ENCODE measurements at places on chromosomes 3 and 15.

GRCh38 chr3:190155752-190156151 lies 35.1 kb upstream of the P3H2 start:
- DNase-seq: no peak

- DNase-seq: no peak
Measured at GRCh38 chr15:81981908-81982307, 63.9 kb downstream of the MEX3B start.

DNA sequence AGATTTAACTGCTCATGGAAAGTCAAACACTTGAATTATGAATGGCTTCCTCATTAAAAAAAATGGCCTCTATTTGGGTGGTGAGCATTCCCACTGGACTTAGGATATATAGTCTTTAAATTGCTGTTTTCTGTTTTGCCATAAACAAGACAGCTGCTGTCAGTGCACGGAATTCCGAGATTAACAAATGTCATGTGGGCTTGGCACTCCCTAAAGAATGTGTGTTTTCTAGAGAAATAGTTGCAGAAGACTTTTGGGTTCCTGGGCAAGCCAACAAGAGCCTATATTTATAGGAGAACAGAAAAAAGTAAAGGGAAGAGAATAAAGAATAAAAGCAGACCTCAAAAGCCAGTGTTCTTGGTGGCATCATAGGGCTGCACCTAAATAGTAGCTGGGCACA lies 13.6 kb upstream of the TFG start:
- DNase-seq: no peak

DNA sequence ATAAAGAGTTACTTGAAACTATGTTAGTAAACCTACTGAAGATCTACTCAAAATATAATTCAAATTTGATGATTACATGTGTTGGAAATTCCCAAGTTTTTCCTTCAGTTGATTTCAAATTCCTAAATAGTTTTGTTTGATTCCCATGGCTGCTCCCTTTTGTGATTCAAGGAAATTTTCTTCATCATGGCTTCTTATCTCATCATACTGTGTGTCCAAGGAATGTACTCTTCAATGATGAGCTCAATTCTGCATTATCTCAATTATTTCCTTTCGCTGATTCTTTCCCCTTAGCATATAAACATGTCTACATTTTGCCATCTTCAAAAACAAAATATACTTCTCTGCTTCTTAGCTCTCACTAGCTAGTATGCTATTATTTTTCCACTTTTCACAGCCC lies 460.4 kb upstream of the NAALADL2 start:
- no peak for DNase-seq

DNA sequence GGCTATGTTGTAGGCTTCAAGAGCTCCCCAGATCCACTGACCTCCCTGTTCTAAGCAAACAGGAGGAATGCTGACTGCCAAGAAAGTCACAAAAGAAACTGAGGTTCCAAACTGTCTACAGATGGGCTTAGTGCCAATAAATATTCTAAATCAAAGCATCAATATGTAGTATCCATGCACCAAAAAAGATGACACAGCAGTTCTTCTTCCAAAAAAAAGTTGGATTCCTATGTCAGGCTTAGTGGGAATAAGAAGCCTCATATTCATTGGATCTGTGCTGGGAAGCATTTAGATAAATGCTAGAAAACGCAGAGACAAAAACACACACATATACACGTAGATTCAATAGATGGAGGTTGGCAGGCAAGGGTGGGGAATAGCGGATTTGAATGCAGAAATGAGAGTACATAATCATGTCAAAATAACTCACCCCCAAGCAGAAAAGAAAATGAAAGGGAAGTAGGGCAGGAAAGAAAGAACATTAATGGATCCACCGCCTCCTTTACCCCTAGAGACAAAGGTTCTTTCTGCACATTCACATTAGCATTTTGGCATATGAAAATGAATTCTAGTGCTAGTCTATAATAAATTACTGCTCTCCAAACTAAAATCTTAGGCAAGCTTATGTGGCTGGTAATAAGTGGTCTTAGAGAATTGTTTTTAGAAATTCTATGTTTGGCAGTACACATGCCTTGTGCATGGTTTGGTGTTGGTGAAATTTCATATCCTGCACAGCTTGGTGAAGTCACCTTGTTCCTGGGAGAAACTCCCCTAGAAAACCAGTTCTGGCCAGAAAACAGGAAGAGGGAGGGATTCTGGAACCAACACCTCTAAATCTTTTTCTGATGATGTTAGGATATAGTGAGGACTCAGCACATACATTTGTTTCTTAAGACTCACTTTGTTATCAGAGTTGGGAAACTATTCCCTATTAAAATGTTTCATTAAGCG lies 283.4 kb downstream of the LSAMP start:
- DNase-seq: no peak

GRCh38 chr15:74384881-74385643 lies 17.6 kb upstream of the CYP11A1 start:
- peak; percentile 64 for DNase-seq

DNA sequence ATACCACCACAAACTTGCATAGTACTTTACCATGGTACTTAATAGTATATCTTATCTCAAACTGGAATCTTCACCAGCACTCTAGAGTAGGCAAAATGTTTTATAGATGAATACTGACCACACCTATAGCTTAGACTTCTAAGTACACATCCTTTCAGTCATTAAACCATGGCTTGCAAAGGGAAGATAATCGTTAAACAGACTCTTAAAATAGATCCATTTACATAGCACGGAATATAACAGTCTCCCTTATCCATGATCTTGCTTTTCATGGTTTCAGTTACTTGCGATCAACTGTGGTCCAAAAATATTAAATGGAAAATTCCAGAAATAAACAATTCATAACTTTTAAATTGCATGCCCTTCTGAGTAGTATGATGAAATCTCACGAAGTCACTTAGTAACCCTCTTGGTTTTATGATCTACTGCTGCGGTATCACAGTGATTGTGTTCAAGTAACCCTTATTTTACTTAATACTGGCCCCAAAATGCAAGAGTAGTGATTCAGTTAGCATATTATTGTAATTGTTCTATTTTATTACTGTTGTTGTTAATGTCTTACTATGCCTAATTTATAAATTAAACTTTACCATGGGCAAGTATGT lies 111.4 kb downstream of the HERC1 start:
- DNase-seq: no peak

- peak; percentile 15 for DNase-seq
Measured at GRCh38 chr15:79091204-79091867, 756 bp upstream of the RASGRF1 start.

DNA sequence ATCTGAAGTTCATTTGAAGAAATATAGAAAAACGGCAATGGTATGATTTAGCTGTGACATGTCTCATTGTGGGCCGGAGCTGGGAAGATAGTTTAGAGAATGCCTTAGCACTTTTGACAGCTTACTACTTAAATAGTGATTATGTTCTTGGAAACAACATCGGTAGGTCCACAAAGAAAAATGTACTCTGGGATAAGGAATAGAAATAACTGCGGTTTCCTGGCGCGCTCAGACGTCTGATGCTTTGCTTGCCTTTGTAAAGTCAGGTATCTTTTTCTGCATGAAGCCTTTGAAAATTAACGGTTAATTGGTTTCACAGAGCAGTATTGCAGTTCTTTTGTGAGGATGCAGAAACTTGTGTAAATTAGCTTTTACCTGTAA lies 1.4 kb downstream of the USP3 start:
- no peak for DNase-seq

- no peak for DNase-seq
Measured at GRCh38 chr3:81622395-81622794, 139.1 kb downstream of the GBE1 start.

GRCh38 chr15:96093063-96093462 lies 237.4 kb upstream of the NR2F2 start:
- DNase-seq: no peak

DNA sequence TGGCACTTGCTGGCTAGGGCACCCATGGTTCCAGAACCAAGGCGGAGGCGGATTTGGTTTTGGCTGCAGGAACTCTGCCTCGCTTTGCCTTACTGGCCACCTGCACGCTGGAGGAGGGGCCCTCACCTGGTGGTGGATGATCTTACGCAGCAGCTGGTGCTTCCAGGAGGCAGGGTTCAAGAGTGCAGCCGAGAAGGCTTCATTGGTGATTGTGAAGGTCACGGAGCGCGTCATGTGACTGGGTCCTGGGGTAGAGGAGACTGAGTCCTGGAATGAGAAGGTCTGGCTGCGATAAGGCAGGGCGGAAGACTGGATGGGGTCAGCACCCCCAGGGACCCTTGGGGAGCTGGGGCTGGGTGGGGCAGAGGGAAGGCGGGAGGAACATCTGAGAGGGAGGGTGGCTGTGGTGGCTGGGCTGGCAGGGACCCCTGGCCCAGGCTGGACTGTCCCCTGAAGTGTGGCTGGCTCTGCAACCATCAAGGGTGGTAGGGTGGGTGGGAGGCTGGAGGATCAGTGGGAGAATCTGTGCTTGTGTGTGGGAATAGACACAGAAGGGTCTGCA lies 25.8 kb upstream of the GOLGA6C start:
- DNase-seq: no peak

DNA sequence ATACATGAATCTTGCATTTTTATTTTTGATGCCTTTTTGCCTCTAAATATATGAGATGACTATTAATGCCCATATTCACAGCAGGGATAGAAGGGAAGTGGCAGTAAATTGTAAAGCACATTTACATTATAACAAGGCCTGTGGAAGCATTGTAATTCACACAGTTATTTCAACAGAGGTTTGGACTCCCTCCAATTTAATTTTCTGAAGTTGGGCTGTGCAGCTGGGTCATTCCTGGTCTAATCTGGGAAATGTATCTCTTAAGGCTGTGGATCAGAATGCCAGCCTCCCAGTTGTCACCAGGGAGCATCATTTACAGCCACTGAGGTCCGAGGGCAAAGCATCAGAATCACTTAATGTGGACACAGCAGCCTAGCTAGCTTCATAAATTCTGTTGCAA lies 434.5 kb downstream of the MFSD1 start:
- no peak for DNase-seq

- peak; percentile 56 for DNase-seq
Measured at GRCh38 chr3:197801891-197802778, 11.1 kb downstream of the LRCH3 start.

- peak; percentile 80 for DNase-seq
Measured at GRCh38 chr15:88894819-88895767, at the start of gene HAPLN3. Gene HAPLN3 (minus strand): TSS chr15:88895544. CDS start chr15:88887298, 8,246 bp downstream.

DNA sequence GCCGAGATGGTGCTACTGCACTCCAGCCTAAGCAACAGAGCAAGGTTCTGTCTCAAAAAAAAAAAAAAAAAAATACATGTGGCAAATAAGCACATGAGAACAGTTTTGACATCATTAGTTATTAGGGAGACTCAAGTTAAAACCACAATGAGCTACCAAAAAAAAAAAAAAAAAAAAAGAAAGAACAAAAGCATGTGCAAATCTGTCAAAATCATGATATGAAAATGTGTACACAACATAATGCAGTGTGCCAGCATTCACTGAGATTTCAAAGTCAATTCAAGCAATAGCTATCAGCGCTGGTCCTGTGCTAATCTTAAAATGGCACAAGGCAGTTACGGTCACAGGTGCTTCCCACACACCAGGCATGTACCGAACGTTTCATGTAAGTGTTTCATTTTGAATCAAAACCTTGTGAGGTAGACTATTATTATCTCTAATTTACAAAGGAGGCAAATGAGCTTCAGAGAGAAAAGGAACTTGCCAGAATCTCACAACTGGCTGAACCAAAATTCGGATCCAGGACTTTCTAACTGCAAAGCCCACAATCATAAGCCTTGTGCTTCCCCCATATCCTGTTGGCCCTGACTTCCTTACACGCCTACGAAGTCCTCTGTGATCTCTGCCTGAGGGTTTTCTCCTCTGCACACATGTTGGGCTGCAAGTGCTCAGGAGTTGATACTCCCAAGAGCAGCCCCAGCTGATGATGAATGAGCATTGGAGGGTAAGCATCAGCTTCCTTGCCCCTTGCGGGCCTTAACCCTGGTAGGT lies 200.1 kb upstream of the PROK2 start:
- DNase-seq: no peak

GRCh38 chr15:99146661-99147060 lies 41.8 kb downstream of the SYNM start:
- DNase-seq: no peak

- no peak for DNase-seq
Measured at GRCh38 chr3:11713171-11713570, 69.5 kb upstream of the VGLL4 start.

- DNase-seq: no peak
Measured at GRCh38 chr15:59965741-59966140, 38.4 kb upstream of the FOXB1 start.

DNA sequence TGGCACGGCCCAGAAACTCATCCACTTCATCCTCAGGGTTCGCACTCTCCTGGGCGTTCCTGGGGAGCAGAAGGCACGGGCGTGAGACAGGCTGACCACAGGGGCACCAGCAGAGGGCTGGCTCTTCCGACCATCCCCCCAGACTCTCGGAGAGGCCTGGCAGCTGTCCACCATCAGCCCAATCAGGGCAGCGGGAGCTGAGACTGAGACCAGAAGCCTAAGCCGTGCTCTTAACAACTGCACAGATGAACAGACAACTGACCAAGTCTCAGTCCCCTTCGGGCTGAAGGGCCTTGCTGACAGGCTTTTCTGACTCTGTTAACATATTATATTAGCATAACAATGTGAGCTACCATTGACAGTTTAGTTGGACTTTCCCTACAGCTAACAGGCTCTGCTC lies 118.0 kb downstream of the SEC22A start:
- DNase-seq: no peak

- DNase-seq: no peak
Measured at GRCh38 chr3:10283638-10284037, 9.1 kb downstream of the GHRL start.

- DNase-seq: no peak
Measured at GRCh38 chr15:29055876-29056275, 170.1 kb downstream of the APBA2 start.

Measured in KBM-7 (cell line).